Omental fat pad (tissue), 4 donors: ENCODE measurements at places on chromosomes 7 and 10.

DNA sequence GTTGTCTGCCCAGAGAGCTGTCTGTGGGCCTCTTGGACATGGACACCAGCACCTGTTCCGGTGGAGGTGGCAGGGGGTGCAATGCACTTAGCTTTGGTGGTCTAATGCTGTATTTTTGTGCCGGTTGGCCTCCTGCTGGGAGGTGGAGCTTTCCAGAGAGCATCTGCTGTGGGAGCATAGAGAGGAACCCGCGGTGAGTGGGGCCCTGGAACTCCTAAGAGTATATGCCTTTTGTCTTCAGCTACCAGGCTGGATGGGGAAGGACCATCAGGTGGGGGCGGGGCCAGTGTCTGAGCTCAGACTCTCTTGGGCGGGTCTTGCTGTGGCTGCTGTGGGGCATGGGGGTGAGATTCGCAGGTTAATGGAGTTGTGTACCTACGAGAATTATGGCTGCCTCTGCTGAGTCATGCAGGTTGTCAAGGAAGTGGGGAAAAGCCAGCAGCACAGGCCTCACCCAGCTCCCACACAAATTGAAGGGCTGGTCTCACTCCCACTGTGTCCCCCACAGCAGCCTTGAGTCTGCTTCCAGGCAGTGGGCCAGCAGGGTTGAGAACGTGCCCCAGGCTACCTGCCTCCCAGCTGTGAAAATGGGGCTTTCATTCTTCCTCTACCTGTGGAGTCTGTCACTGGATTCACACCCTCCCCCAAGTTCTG is 29.0 kb downstream of the JAKMIP3 start:
- no peak for DNase-seq

- no peak for DNase-seq
Measured at GRCh38 chr10:70849582-70850016, 33.9 kb downstream of the SGPL1 start.

GRCh38 chr7:115015619-115016018 is 93.7 kb downstream of the MDFIC start:
- no peak for DNase-seq

- DNase-seq = no peak
Measured at GRCh38 chr7:148337246-148337965, 253.2 kb upstream of the C7orf33 start.

DNA sequence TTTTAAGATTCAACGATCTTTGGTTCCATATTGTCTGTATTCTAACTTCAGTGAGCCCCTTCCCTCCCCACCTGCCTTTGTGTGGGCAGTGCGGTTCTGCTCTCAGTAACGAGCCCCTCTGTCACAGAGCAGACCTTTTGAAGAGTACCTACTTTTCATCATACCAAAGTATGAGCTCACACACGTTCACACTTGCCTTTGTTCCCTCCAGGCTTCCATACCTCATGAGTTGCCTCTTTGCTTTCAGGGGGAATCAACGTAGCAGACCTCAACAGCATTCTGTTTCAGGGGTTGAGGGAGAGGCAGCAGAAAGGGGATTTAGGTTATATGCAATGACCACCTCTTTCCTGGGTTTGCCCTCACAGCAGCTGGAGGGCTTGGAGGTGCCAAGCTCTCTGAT is 211.4 kb upstream of the MDFIC start:
- no peak for DNase-seq

DNA sequence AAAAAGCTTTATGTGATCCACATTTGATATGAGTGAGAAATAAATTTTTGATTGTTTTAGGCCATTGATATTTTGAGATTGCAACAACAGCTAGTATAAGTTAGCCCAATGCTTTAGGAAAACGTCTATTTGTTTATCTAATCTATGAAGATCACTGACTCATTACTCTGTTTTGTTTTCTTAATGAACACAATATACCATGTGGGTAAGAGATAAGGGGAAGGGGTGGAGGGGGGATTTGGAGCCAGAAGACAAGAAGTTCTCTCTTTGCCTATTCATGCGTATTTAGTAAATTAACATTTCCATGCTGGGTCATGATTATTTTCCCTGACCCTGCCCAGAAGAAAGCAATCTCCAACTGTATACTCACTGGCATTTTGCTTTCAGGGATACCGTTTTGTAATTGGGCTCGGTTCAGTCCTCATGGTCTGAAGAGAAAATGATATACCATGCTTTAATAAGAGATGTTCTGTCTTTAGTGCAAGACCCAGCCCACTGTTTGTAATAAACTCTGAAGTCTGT is 359.5 kb upstream of the NPSR1 start:
- DNase-seq = no peak

DNA sequence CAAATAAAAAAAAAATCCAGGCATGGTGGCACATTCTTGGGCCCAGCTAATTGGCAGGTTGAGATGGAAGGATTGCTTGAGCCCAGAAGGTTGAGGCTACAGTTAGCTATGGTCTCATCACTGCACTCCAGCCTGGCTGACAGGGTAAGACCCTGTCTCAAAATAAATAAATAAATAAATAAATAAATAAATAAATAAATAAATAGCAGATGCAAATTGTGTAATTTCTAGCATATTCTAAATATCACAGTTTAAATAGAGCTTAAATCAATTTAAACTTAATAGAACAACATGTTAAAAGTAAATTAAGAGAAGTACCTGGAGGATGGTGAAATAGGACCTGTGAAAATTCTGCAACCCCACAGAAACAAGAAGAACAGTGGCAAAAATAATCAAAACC is 290.5 kb downstream of the TFEC start:
- no peak for DNase-seq

DNA sequence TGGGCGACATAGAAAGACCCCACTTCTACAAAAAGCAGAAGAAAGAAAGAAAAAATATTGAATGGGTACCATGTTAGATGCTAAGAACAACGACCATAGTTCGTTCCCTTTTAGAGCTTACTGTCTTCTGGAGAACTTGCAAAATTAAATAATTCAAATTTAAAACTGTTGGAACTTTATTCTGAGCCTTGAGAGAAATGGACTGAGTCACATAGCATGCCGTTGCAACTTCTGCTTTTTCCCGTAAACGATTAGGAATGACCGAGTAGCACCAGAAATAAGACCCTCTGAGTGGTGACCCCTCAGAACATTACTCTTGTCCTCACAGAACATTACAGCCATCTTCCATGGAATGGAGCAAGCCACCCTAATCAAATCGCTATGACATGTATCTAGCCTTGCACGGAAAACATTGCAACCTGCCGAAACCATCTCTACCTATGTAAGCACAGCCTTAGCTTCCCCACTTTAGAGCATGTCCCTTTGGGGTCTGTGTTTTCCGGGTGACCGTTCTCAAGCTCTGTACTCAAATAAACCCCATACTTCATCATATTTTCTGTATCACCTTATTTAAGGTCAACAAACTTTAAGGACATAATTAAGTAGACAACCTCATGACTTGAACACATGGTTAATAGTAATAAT is 179.1 kb downstream of the PRKCQ start:
- DNase-seq = no peak

DNA sequence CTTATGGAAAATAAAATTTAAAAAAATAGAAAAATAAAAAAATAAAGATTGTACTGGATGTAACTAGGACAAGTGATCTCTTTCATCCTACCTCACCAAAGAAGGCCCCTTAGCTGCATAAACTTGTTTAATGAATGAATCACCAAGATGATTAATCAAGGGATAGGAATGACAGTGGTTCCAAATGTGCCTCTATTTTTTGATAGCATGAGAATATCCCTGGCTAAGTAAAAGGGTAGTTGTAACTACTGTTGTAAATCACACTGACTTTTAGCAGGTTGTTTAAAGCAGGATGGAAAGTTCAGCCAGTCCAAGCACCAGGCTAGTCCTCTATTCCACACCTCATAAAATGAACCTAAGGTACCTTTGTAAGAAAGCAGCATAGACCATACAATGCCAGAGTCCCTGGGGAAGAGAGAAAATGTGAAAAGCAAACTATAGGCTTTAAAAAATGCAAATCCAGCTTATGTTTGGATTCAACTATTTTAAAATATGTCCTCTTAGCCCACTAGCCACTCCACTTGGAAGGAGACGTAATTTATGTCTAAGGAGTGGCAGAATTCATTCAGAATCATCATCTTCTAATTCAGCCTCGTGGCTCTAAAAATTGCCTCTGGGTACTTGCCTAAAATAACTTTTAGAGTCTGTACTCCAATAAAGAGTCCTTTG is 126.8 kb downstream of the SKIDA1 start:
- no peak for DNase-seq

DNA sequence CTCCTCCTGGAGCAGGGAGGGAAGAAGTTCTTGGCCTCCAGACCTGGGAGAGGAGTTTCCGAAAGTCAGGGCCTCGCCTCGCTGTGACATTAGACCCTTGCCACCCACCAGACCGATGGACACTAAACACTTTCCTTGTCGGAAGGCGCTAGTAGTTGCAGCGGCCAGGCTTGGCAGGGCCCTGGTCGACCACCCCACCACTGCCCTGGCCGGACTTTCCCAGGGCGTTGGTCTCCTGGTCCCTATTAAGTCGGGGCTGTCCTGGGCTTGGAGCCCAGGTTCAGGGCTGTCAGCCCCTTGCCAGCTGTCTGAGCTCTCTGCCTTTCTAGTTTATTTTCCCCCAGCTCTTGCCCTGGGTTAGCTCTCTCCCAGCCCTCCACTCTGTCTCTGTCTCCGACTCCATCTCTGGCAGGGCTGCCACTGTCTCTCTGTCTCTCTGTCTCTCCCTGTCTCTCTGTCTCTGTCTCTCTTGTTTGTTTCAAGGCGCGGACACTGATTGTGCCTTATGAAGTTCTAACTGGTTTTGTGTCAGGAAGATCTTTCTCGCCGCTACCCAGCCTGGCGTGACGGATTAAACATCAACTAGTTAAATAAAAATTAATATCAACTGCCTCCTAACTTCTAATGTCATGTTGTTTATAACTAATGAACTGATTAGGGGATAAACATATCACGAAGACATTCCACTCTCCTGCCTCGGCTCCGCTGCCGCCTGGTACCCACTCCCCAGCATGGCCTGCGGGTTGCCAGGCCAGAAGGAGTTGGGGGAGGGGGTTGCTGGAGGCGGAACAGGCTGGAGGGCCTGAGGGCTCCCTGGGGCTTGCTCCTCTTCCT is 13.8 kb upstream of the PAX2 start:
- DNase-seq = no peak

- no peak for DNase-seq
Measured at GRCh38 chr10:102227050-102227449, 951 bp downstream of the ELOVL3 start.

DNA sequence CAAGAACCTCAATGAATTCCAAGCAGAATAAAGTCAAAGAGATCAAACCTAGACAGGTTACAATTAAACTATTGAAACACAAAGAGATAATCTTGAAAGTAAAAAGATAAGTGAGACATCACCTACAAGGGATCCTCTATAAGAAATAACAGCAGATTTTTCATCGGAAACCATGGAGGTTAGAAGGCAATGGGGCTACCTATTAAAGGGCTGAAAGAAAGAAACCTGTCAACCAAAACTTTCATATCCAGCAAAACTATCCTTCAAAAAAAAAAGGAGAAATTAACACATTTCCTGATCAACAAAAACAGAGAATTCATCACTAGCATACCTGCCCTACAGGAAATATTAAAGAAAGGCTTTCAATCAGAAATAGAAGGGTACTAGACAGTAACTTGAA is 244.9 kb downstream of the ARHGAP12 start:
- no peak for DNase-seq
